Activated CD4-positive, alpha-beta T cell treated with anti-CD3 and anti-CD28 coated beads for 1 hour (primary cell): ENCODE measurements at places on chromosomes 5 and 9.

- DNase-seq: no peak
Measured at GRCh38 chr9:16501141-16501540, 369.3 kb downstream of the BNC2 start.

- DNase-seq: no peak
Measured at GRCh38 chr5:9888501-9888901, 258.4 kb upstream of the TAS2R1 start.

DNA sequence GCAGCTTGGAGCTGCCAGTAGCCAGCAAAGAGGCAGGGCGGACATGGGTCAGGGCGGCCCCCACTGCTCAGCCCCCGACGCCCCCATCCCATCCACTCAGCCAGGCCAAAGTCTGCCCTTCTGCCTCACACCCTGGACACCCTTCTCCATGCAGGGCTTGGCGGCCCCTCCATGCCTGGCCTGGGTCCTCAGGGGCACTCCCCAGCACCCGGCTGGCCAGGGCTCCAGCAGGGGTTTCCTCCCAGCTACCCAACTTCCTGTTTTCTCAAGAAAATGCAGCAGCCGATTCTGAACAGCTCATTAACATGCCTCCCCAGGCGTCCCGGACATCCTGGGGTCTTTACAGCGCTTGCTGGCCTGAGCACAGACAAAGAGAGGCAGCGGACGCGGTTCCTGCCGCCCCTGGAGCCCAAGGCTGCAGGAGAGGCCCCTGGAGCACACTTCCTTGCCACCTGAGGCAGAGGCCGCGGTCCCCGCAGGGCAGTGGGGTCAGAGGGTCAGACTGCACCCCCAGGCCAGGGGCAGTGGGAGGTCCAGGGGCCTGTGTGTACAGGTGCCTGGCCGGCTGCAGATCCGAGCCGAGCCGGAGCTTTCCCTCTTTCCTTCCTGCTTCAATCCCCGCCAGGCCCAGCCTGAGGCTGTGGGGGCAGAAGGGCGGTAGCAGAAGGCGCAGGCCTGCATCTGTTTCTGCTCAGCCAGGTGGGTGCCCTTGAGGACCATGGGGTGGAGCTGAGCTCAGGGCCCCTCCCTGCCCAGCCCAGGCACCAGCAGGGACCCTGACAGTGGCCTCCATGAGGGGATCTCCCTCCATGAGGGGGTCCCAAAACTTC lies 18.7 kb upstream of the NRARP start:
- no peak for DNase-seq

DNA sequence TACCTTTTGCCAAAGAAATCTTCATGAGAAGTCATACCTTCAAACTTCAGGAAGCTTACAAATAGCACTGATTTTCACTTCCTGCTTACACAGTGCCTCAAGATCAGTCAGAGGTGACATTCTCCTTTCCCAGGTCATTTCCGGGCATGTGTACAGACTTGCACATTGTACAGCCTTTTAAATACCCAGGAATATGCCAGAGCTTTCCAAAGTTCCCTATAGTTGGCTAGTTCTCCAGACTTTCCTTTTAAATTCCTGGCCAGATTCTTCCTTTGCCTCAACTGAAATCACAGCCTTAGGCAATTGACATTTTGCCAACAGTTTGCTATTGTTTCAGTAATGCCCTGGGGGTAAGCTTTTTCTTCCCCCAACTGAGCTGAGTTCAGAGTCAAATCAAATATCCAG lies 47.2 kb downstream of the RFX3 start:
- no peak for DNase-seq

DNA sequence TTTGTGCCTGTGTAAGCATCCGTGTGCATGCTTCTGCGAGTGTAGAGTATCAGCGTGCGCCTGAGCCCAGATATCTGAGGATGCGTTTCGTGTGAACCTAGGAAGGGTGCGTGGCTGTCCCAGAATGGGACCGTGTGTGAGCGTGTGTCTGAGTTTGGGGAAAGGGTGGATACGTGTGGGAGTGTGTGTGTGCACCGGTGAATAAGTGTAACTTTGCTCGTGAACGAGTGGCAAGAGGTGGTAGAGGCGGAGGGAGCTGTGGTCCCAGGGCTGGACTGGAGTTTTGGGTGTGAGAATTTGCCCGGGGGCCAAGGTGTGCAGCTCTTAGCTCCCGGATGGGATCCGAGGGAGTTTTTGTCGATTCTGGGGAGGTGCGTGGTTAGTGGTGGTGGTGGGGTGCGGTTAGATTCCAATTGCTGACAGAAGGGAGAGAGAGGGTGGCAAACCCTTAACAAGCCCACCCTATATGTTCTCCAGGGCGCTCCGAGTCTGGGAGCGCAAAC lies 686 bp upstream of the COL27A1 start:
- no peak for DNase-seq

GRCh38 chr5:91224456-91224855 lies 158.7 kb downstream of the ARRDC3 start:
- DNase-seq: no peak

- DNase-seq: no peak
Measured at GRCh38 chr5:139108063-139108824, 89.9 kb downstream of the SIL1 start.

DNA sequence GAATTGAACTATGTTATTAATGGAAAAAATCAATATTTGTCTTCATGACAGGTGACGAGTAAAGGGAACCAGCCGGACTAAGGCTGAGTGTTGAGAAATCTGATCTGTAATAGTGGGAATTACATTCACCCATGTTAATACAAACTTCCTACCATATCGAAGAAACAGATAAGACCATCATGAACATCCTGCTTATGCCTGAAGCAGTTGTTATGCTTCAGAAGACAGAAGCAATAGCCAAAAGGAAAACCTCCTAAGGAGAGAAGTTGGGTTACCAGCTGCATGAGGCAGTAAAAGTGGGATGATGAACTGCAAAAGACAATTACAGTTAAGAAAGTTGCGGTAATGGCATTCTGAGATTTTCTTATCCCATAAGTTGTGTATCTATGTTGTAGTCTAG lies 281.5 kb downstream of the GABRB2 start:
- no peak for DNase-seq

DNA sequence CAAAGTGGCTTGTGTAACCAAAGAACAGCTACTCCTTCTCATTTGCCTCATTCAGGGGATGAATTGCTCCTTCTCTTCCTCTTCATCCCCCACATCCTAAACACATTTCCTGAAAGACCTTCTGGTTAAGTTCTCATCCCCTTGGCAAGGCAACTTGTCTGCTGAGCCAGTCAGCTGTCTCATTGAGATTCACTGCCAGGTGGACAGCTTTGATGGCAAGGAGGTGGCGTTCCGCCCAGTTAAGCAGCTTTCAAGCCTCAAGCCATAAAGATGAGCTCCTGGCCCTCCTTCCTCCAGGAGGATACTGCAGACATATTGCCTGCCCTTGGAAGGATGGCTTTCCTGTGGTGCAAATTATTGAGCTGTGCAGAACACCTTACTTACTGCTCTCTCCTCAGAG lies 448.6 kb upstream of the MPDZ start:
- DNase-seq: no peak
